G401 (cell line): ENCODE measurements at places on chromosomes 7 and 10. TPM values are rescaled to one million over a fixed set of nuclear protein-coding genes. Genes with fewer than 3 reads are reported as not detected.

HMX2 gene
- not detected in 2 replicates for total RNA-seq

- peak; percentile 34 for DNase-seq
Measured at GRCh38 chr10:95558593-95559320, 2.4 kb downstream of the SORBS1 start.

DNA sequence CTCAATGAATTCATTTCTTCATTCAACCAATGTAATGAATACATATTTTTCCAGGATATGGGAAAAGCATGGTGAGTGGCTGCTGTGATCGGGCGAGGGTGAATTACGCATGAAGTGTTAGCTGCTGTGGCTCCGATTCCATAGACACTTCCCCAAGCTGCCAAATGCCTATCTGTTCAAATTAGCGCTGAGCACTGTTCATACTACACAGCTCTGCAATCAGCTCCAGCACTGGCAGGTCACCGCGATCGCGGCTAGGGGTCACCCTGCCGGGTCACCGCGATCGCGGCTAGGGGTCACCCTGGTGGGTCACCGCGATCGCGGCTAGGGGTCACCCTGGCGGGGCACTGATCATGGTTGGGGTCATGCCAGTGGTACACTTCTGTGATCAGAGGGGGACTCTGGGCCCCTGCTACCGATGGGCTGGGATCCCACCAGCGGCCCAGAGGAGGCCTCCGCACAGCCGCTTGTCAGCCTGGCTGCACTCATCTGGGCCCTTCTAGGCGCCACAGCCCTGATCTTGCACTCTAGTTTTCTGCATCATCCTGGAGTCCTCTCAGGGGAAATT, 49.3 kb downstream of the JAKMIP3 start:
- no peak for DNase-seq

GRCh38 chr7:79462390-79462789, 8.9 kb upstream of the MAGI2 start:
- no peak for DNase-seq

GRCh38 chr7:128931965-128932861, 5.5 kb upstream of the IRF5 start:
- DNase-seq = no peak

ATP6V0A4 gene
- not detected in 2 replicates for total RNA-seq
